ENCODE measurements at places on chromosomes 2 and 18. TPM values are rescaled to one million over a fixed set of nuclear protein-coding genes. Genes with fewer than 3 reads are reported as not detected.

Gene TMEM178A
- total RNA-seq, result not detected

Gene CIB4
- total RNA-seq, result not detected

Gene EVA1A
- total RNA-seq, result not detected

Gene LRRTM1
- total RNA-seq, result not detected

Gene ALPG
- total RNA-seq, result not detected

Gene SIX2
- 0.15 TPM for total RNA-seq

Gene SLC9A2
- 19.3 TPM for total RNA-seq
